Iris pigment epithelial cell (primary cell): ENCODE measurements at places on chromosomes 6 and 20.

DNA sequence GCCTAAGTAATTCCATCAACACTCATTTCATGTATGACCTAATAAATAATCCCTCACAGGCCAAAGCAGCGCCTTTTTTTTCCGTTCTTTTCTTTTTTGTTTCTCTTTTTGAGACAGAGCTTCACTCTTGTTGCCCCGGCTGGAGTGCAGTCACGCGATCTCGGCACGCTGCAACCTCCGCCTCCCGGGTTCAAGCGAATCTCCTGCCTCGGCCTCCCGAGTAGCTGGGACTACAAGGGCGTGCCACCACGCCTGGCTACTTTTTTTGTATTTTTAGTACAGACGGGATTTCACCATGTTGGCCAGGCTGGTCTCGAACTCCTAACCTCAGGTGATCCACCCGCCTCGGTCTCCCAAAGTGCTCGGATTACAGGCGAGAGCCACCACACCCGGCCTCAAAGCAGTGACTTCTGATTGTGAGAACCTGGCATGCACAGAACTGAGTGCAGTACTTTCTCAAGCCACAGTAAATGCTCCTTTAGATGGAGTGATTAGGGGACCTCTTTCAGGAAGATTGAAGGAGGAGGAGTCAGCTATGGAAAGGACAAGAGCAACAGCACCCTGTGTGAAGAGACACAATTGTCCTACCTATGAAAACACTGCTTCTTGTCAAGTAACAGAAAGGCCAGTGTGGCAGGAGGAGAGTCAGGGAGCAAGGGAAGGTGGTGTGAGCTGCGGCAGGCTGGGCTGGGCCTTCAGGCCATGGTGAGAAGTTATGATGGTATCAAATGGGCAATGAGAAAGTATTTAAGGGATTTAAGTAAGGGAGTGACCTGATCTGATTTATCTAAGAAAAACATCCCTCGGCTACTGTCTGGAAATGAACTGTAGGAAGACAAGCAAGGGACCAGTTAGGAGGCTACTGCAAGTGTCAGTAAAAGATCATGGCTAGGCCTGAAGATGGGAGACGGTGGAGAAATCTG is 1.7 kb upstream of the SCAF8 start:
- DNase-seq: no peak

DNA sequence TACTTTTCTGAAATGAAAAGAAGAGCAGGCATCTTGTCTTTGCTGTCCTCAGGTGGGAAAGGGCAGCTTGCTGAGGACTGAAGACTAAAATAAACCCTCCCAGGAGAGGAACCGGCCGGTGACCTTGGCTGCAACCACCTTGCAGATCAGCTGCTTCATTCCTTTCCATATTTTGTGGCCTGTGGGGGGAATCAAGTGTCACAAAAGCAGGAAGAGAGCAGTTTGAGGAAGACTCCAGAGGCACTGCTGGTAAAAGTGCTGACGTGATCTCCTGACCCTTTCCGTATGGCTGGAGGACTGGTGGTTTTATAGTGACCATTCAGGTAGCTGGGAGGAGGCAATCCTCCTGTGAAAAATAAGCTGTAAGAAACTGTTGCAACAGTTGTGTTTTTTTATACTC is 157.0 kb downstream of the PLCB4 start:
- DNase-seq: no peak

GRCh38 chr20:57383447-57384347 is 7.5 kb upstream of the RBM38 start:
- DNase-seq: no peak

- DNase-seq: peak; percentile 47
These were observed 556 bp upstream of the SCAF8 start for GRCh38 chr6:154732538-154733182.

GRCh38 chr6:80489911-80490635 is 383.6 kb downstream of the BCKDHB start:
- DNase-seq: no peak

DNA sequence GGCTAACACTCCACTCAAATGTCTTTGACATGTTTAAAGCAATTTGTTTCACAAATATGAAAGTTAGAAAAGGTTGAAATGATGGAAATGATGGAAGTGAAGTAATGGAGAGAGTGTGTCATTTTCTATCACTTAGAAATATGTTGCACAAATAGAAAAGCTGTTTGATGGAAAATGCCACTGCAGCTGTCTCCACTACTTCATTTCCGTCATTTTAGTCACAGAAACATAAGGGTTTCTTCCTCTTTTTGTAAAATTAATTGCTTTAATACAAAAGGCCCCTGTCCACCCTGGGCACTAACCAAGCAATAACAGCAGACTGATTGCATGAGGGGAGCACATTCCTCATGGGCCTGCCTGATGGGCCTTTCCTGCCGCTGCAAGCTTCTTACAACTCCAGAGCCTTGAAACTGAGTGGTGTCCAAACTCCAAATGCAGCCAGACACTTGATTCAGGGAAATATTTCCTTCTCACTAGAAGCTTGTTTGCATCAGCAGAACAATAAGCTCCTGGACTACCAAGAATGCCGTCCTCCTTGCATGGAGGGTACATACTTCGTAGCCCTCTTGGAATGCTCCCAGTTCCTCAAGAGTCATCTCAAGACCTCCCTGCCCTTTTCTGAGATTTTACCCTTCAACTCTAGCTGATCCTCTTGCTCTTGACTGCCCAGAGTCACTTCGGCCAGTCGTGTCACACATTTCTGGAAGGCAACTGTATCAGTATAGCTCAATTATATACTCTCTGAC is 36.1 kb downstream of the F13A1 start:
- DNase-seq: no peak

- DNase-seq: peak; percentile 70
These were observed 7.9 kb upstream of the PABPC1L start for GRCh38 chr20:44901974-44902373.

DNA sequence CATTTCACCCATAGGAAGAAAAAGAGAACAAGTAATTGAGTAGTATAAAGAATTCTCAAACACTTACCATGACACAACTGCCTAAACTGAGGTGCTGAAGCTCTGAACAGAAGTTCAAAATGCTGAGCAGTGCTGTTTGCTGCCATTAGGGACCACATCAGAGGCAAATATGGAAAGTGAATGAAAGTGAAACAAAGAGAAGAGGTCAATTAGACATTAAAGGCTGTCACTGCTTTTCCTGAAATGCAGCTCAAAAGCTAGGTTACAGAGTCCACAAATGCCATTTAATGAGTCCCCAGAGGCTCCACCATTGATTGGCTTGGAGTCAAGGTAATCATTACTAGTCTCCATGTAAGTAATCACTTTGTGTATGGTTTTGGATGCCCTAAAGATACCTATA is 46.1 kb downstream of the POU3F2 start:
- DNase-seq: no peak
